Stimulated activated naive CD8-positive, alpha-beta T cell treated with anti-CD3 and anti-CD28 coated beads, Interleukin-15, amount 100 ng/mL, for 72 hours (primary cell): ENCODE measurements at places on chromosomes 3 and 15.

DNA sequence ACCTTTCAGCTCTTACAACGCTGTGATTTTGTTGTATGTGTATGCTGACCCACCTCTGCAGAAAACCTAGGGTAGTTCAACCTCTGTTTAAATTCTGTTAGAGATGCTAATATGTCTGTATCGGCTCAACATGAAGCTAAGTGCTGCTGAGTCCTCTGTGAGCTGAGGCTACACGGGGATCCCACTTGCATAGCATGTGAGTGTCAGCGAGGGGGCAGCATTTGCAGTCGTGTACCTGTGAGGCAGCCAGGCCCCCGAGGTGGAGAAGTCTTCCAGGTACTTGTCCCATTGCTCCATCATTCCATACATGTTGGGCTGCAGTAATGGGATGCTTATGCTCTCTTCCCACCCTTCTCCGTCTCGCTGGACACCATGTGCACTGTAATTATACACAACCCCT, 3.7 kb downstream of the MKRN2OS start:
- DNase-seq: no peak

DNA sequence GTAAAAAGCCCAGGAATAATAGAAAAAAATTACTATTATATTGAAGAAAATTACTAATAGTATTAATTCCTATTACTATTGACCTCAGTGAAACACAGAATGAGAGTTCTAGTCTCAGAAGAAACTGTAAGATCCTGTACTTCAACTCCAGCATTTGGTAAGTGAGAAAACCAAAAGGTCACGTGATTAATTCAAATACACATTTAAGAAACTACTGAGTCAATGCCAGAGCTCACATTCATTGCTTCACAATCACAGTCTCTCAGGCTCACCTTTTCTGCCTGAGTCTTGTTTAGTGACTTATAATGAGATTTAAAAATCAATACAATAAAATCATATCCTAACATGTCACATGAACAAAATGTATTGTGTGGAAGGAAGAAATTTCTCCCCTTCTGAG, 556.1 kb downstream of the FGF12 start:
- DNase-seq: no peak

DNA sequence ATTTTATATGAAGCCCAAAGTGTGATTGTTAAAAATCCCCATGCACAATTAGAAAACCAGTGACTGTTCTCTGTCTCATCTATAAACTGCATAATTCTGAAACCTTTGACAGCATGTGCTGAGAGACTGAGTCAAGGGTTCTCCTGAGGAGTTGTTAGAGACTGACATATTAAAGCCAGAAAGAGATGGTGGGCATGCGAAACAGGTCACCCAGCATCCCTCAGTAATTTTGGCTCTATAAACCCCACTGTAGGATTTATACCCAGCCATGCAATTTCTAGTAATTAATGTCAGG, 3.6 kb downstream of the VGLL3 start:
- DNase-seq: no peak

DNA sequence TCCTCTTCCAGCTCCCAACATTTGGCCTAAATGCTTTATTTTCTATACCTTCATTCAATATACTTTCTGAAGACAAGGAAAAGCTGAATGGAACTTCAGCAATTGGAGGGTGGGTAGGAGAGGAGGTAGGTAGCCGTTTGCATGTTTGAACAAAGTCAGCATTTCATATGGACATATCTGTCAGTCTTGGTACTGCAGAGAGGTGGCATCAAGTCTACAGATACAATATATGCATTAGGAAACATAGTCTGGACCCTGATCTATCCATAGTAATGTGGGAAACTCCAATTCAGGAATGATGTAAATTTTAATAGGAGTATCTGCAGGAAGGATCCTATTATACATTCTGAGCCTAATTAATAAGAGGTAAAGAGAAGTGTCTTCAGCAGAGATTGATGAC, 526.4 kb downstream of the MECOM start:
- no peak for DNase-seq

DNA sequence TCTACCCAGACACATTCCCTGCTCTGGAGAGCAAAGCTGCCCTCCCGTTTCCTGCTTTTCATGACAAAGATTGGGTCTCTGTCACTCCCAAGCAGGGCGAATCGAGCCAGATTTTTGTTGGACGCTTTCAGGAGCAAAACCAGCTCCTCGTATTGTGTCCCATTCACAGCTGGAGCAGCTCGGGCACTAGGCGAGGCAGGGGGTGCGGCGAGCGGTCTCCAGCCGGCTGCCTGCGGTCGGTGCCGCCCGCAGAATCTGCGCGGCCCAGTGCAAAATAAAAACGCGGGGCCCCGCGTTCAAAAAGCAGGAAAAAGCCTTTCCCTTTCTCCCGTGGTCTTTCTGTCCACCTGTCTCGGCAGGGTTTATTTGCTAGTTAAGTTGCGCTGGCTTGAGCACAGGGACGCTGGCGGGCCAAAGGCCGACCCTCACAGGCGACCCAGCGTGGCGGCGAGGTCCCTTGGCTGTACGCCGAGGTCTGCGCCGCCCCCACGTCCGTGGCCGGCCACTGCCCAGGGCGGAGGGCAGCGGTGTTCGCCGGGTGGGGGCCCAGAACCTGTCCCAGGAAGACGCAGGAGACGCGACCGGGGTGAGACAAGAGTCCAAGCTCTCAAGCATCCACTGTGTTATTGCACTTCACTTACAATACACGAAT, 71.2 kb downstream of the CYP19A1 start:
- no peak for DNase-seq

DNA sequence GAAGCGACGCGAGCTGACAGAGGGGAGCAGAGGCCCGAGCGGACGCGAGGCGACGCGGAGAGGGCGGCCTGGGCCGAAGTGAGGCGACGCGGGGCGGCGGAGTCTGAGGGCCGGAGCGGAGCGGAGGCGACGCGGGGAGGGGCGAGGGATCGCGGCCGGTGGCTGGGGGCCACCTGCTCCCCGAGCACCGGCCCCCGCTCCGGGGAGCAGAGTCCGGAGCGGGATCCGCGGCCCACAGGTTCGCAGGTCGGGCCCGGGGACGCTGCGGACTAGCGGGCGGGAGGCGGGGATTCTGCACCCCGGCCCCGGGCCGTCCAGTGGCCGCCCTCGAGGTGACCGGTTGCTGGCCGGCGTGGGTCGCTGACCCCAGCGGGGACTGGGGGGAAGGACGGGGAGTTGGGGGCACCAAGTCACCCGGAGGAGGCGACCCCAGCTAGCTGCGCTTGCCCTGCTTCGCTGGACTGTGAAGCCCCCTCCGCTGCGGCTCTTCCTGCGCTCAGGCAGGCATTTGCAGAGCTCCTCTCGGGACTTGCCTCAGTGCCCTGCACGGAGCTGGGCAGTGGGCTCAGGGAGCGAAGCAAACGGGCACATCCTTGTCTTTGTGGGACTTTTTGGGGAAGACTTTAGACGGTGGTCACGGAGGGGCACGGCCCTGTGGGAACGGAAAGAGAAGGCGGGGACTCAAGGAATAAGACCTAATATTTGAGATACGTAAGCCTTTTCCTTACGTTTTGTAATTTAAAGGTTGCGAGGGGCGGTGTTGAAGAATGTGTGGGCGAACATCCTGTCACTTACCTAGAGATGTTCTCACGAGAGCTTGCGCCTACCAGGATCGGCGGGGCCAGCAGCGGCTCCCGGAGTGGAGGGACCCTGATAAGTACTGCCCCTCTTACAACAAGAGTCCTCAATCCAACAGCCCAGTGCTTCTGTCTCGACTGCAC, 566 bp downstream of the HMCES start:
- peak; percentile 70 for DNase-seq

GRCh38 chr3:183265834-183266417, 12.9 kb downstream of the B3GNT5 start:
- DNase-seq: peak; percentile 76

DNA sequence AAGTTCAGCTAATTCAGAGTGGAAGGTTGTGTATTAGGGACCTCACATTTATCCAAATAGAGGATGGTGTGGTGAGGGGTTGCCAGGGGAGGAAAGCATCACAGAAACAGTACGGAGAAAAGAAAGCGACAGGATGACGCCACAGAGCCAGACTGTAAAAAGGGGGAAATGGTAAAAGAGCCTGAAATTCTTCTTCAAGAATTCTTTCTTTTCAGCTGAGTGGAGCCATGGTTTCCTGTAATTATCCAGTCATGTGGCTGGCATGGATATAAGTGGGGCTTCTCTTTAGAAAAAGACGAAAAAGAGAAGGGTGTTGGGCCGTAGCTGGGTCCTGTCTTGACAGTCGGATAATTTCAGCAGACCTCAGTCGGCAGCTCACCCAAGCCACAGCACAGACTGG, 24.5 kb upstream of the PSMD6 start:
- no peak for DNase-seq

DNA sequence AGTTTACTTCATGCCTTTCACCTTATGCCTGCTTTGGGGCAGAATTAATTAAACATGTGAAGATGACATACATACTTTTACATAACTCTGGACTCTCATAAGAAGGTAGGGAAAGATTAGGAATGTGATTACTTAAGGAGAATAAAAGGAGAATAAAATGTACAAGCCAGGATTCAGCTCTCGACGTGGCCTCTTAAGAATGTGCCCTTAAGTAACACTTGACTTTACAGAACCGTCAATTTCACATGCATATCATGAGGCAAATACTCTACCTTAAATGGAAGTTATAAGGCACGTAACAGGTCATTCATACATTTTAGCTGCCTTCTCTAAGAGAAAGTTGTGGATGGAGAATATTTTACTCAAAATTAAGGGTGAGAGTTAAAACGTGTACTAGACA, 263.7 kb upstream of the LMCD1 start:
- DNase-seq: no peak

- no peak for DNase-seq
These were observed 478.7 kb downstream of the MFSD1 start for GRCh38 chr3:159280386-159281191.

- DNase-seq: no peak
These were observed 22.5 kb downstream of the GPD1L start for GRCh38 chr3:32128936-32129335.

DNA sequence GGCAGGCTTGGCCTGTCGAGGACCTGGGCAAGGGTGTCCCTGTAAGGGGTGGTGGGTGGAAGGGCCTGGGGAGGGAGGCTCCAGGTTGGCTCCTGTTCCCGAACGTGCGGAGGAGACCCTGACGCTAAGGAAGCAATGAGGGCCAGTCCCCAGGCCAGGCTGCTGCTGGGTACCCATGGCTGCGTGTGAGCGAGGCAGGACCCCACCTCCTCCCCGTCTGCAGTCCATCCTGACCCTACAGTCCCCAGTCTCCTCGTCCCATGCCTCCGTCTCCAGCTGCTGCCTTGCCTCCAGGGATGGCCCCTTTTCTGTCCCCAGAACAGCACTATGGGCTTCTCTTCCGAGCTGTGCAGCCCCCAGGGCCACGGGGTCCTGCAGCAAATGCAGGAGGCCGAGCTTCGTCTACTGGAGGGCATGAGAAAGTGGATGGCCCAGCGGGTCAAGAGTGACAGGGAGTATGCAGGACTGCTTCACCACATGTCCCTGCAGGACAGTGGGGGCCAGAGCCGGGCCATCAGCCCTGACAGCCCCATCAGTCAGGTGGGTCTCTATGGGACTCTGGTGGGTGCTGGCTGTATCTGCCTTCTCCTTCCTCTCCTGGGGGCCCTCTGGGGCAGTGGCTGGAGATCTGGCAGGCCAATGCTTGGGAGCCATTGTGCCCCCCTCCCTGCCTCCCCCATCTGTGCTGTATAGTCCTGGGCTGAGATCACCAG, 571 bp downstream of the FES start:
- DNase-seq: peak; percentile 66

GRCh38 chr3:12421132-12421531, 63.1 kb upstream of the TSEN2 start:
- DNase-seq: no peak

DNA sequence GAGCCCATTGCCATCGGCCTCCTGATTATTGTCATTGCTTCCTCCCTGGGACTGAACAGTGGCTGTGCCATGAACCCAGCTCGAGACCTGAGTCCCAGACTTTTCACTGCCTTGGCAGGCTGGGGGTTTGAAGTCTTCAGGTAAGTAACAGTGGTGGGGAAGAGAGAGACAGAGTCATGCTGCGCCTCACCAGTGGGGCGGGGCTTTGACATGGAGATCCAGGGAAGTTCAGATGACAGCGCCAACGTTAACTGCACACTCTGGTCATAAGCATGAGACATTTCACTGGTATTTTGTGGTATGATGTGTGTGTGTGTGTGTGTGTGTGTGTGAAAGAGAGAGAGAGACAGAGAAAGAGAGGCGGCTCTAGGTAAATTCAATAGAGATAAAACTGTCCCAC, 41.0 kb downstream of the AQP9 start:
- no peak for DNase-seq

DNA sequence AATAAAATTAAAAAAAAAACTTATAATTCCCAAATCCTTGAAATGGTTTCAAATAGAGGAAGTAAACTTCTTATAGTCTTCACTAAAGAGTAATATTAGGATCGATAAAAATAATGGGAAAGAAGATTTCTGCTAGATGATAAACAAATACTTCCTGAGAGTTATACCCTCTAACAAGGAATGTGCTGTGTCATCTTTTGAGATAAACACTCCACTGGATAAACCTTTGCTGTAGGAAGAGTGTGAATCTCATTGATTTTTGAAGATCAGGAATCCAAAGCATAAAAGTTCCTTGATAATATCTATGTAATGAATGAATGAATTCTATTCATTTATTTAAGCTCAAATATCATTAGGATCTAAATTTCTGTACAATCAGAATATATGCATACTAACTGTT, 161.0 kb upstream of the GBE1 start:
- DNase-seq: no peak

DNA sequence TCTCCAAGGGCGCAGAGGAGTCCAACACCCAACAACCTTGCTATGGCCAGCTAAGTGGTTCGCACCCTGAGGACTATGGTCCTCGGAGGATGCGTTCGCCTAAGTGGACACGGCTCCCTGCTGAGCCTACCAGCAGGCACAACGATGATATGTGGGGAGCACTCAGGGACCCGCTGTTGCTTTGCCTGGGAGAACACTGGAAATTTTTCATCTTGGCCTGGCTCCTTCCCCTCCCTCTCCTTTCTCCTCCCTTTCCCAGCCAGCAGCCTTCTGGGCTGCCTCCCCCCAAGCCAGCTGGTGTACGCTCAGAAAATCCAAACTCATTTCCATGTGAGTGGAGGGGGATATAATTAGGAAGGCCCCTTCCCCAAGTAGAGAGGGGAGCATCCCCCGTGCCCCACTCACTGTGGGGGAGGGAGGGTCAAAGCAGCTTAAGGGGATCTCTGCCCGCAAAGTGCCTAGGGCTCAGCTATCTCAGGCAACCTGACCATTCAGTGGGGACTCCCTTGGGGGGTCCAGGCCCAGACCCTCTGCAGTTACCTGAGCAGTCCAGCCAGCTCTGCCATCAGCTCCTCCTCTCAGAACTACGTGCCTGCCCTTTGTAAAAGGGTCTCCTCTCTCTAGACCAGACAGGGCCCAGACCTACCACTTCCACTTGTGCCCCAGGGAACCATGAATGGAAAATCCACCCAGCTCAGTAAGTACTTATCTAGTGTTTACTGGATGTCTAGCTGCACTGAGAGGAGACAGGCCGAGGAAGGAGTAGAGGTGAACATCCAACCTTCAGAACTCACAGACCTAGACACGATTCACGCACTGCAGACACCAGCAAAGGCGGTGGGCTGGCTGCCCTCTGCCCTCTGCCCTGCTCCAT, 742 bp upstream of the SEMA7A start:
- no peak for DNase-seq

- DNase-seq: no peak
These were observed 17.8 kb downstream of the DIPK2A start for GRCh38 chr3:143989461-143989860.

- DNase-seq: no peak
These were observed 12.4 kb downstream of the GNB4 start for GRCh38 chr3:179438841-179439240.
